CD8-positive, alpha-beta memory T cell (primary cell): ENCODE measurements at places on chromosomes 1 and 21. TPM values are rescaled to one million over a fixed set of nuclear protein-coding genes. Genes with fewer than 3 reads are reported as not detected.

DNA sequence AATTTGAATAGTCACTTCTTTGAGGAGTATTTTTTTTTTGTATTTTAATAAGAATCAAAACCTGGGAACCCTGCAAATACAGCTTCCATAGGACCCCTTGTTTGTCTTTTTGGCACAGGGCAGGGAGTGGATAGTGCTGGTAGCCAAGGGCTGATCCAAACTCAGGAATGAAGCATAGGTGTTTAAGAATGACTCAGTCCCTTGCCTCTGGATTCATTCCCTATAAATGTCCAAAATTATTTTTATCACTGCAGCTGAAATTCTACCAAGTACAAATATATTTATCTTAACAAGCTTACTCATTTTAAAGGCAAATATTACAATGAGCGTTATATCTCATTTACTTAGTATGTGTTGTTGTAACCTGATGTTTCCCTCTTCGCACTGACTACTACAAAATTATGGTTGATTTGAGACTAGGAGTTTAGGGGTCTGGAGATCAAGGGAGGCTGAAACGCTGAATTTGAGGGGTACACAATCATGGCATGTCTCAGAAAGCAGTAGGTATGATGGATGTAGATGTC is 278.6 kb upstream of the LYPLAL1 start:
- no peaks in the 10 kb centered on the region for H3K27me3 ChIP-seq
- H3K36me3 ChIP-seq = no peaks in the 10 kb centered on the region
- DNase-seq = no peak
- H3K4me1 ChIP-seq = no peaks in the 10 kb centered on the region
- H3K4me3 ChIP-seq = no peak overlapping the region

DNA sequence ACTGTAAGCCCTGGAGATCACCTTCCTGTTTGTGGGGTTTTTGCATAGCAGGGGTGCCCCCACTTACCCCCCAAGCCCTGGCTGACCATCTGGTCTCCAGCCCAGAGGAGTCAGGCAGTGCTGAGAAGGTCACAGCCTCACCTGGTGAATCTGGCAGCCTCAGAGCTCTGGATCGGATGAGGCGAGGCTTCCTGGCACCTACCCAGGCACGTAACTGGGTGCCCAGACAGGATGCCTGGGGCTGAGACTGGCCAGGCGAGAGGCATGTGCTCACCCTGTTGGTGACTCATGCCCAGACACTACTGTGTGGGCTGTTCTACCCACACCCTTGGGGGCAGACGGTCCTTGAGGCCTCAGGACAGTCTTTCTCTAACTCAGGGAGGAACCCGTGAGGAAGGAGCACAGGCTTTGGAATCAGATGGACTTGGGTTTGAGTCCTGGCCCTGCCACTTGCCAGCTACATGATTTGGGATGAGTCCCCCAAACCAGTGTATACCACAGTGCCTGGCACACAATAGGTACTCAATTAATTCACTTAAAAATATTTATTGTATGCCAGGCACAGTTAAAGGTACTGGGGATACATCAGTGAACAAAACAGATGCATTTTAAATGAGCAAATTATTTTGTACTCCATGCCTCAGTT is 15.1 kb upstream of the PADI3 start:
- H3K27me3 ChIP-seq = no peaks in the 10 kb centered on the region
- no peaks in the 10 kb centered on the region for H3K36me3 ChIP-seq
- no peak overlapping the region for H3K4me3 ChIP-seq
- no peak for DNase-seq
- no peak overlapping the region for H3K27ac ChIP-seq
- H3K4me1 ChIP-seq = no peaks in the 10 kb centered on the region

DNA sequence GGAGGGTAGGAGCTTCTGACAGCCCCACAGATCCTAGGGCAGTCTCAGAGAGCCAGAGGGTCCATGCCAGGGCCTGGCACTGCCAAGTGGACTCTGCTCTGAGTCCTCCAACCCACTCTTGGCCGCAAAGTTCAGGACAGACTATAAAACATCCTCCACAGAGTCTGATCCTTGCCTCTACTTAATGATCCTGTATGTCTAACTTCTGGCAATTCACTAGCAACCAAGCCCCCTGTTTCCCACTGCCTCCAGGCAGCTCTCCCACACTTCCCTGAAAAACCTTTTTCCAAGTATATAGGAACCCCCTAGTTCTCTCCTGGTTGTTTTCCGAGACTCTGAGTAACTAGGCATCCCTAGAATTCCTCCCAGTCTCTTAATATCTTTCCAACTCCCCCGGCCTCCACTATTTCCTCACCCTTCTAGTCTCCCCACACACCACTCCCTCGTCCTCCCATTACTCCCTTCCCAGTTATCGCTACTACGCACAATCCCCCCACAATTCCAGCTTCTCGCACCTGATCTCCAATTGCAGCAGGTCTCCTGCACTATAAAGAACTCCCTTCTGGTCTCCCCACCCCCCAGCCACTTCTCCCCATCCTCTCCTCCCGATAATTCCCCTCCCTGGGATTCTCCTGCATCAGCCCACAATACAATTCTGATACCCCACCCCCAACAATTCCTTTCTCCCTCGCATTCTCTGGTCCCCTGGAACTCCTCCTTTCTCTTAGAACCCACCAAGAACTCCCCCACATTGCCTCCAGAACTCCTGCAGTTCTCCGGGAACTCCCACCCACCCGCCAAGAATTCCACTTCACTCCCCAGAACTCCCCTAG is 574 bp downstream of the IGSF9 start:
- no peak for DNase-seq
- H3K27ac ChIP-seq = no peak overlapping the region
- peaks cover 6% of the 10 kb centered on the region for H3K4me1 ChIP-seq
- H3K36me3 ChIP-seq = no peaks in the 10 kb centered on the region
- H3K4me3 ChIP-seq = peak overlapping the region; percentile 39

GRCh38 chr1:230149751-230150584 is 82.9 kb downstream of the GALNT2 start:
- H3K4me3 ChIP-seq = no peak overlapping the region
- peaks cover 13% of the 10 kb centered on the region for H3K4me1 ChIP-seq
- no peaks in the 10 kb centered on the region for H3K27me3 ChIP-seq
- no peak for DNase-seq
- no peaks in the 10 kb centered on the region for H3K36me3 ChIP-seq
- peak overlapping the region; percentile 15 for H3K27ac ChIP-seq

GRCh38 chr1:109425391-109426280 is 612 bp downstream of the PSMA5 start:
- peak overlapping the region; percentile 85 for H3K4me3 ChIP-seq
- no peaks in the 10 kb centered on the region for H3K27me3 ChIP-seq
- peak; percentile 74 for DNase-seq
- H3K4me1 ChIP-seq = peaks cover 45% of the 10 kb centered on the region
- H3K36me3 ChIP-seq = peaks cover 9% of the 10 kb centered on the region

GRCh38 chr1:53110370-53111072 is 31.9 kb downstream of the SLC1A7 start:
- no peak overlapping the region for H3K4me3 ChIP-seq
- H3K36me3 ChIP-seq = no peaks in the 10 kb centered on the region
- no peak for DNase-seq
- peaks cover 6% of the 10 kb centered on the region for H3K4me1 ChIP-seq
- H3K27ac ChIP-seq = no peak overlapping the region

DNA sequence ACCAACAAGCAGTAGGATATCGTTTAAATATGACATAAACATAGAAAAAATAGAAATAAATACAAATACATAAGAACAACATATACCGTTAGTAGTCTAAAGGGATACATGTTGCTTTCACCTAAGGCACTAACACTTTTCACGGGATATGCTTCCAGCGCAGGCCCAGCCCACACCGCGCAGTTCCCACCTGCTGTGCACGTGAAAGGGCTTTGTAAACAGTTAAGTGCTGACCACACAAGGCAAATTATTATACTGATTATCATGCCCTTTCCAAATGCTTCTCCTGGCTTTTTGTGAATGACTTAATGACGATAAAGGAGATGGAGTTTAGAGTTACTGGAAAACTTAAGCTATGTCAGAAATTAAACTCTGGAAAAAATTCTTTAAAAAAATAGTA is 11.3 kb upstream of the IL22RA1 start:
- peaks cover 7% of the 10 kb centered on the region for H3K27me3 ChIP-seq
- H3K36me3 ChIP-seq = no peaks in the 10 kb centered on the region
- no peak overlapping the region for H3K27ac ChIP-seq
- DNase-seq = no peak
- no peak overlapping the region for H3K4me3 ChIP-seq

GRCh38 chr21:30072496-30072895 is 94.1 kb downstream of the CLDN17 start:
- H3K4me3 ChIP-seq = no peak overlapping the region
- no peaks in the 10 kb centered on the region for H3K4me1 ChIP-seq
- no peaks in the 10 kb centered on the region for H3K36me3 ChIP-seq
- H3K27ac ChIP-seq = no peak overlapping the region
- DNase-seq = no peak

DNA sequence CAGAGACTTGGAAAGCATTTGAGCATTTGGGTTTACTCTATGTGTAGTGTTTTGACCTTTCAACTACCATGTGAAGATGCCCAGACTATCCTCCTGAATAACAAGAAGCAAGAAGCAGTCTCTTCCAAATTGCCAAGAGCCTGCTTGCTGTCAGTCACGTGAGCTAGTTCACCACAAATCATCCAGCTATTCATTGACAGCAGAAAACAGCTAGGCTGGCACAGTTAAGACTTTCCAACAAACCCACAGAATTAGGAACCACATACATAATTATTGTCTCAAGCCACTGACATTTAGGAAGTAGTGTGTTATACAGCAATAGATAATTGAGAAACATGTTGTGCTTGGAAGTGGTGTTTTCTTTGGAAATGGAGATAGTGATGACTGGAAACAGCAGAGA is 1652.0 kb downstream of the NCAM2 start:
- no peaks in the 10 kb centered on the region for H3K4me1 ChIP-seq
- H3K27ac ChIP-seq = no peak overlapping the region
- no peak overlapping the region for H3K4me3 ChIP-seq
- no peaks in the 10 kb centered on the region for H3K27me3 ChIP-seq
- DNase-seq = no peak

DNA sequence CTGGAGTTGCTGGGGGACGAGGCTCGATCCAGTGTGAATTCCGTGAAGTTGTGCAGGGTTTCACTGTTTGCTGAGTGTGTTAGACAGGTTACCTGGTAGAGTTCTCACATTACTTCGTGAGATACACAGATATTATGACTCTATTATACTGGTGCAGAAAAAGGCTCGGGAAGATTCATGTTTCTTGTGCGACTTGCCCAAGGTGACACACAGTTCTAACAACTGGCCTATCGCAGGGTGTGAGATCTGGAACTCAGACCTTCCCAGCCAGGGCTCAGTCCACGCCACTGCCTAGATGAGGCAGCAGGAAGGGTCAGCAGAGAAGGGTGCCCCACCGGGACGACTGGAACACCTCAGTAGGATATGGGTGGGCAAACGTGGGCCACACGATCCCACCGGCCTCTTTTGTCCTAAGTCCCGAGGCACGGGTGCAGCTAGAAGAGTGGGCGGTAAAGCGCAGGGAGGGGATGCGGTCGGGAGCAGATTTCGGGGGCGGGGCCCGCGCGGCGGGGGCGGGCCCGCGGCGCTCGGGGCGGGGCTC is 296 bp upstream of the RNPEP start:
- no peaks in the 10 kb centered on the region for H3K27me3 ChIP-seq
- peak overlapping the region; percentile 73 for H3K27ac ChIP-seq
- no peak for DNase-seq

Gene DISP1
- total RNA-seq = 2.4 TPM
